ENCODE measurements at places on chromosomes 1 and 21.

DNA sequence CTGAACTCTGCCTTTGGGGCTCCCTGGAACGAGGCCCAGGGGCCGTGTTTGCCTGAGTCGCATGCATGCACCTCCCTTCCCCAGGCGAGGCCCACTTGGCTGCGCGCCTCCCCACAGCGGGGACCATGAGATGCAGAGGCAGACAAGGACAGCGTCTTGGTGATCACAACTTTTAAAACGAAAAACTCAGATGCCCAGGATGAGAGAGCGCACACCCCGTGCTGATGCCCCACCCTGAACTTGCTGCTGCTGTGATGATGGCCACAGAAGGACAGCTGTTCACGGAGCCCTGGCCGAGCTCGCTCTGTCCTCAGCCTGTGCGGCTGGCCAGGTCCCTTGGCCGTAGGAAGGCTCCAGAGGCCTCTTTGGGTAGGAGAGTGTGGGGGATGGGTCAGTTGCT, 11.4 kb upstream of the PRMT2 start:
- no peak for DNase-seq

DNA sequence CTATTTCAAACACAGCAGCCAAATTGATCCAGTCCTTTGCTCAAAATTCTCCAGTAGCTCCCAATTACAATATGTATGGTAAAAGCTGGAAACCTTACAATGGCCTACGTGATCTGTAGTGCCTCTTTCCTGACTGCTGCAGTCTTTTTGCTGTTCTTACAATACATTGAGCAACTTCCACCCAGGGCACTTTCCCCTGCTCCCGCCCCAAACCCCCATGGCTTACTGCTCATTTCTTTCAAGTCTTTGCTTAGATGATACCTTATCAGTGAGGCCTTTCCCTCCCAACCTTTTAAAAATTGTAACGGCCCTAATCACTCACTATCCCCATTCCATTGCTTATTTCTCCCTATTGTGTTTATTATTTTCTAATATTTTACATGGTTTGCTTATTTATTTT, 43.9 kb upstream of the APOBEC4 start:
- no peak for DNase-seq

- no peak for DNase-seq
Measured at GRCh38 chr21:45155910-45156309, 81.5 kb downstream of the ADARB1 start.

- DNase-seq = no peak
Measured at GRCh38 chr1:63555480-63555879, 32.2 kb downstream of the EFCAB7 start.

DNA sequence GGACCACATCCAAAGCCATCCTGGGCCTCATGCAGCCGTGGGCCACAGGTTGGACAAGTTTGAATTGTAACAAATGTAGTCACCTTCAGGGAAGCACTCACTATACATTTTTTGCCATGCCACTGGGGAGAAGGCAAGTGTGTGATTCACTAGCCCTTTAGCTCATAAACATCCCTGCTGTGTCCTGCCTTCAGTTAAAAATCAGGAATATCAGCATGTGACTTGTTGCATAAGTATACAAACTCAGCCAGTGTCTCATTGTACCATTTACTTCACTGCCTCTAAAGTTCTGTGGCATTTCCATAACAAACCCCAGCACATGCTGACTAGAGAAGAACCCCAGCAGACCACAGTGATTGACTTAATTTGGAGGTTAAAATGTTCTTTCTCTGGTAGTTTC, 142.0 kb upstream of the C1orf105 start:
- DNase-seq = no peak

DNA sequence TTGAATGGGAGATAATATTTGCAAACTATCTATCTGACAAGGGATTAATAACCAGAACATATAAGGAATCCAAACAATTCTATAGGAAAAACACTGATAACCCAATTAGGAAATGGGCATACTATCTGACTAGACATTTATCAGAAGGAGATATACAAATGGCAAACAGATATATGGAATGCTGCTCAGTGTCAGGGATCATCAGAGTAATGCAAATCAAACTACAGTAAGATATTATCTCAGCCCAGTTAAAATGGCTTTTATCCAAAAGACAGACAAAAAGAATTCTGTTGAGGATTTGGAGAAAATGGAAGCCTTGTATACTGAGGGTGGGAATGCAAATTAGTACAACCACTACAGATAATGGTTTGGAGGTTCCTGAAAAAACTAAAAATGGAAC, 758.0 kb upstream of the B3GALT2 start:
- DNase-seq = no peak

GRCh38 chr1:17636612-17637011, 97.1 kb downstream of the ARHGEF10L start:
- DNase-seq = no peak

- DNase-seq = no peak
Measured at GRCh38 chr21:21762855-21763254, 764.6 kb downstream of the NCAM2 start.

DNA sequence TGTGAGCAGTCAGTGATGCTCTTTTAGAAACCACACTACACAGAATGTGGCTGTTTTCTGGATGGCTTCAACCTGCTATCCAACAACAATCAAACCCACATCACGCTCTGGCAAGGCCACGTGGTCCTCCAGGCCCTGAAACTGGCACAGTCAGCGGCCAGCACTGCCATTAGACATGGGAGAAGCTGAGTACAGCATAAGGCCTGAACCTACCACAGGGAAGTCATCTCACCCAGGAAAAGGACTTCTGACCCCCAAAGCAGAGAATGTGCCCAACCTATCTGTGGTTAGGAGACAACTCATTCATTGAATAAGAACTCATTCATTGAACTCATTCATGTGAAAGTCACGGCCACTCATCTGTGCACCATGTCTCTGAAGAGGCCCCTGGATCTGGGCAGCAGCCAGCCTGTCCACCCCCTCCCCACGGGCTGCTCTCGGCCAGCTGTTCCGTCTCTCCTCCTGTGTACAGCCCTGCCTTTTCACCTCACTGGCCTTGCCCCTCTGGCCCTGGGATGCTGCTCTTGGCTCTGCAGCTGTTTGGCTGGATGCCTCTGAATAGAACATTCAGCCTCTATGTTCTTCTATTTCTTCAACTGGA, 41.1 kb downstream of the C1orf198 start:
- no peak for DNase-seq

DNA sequence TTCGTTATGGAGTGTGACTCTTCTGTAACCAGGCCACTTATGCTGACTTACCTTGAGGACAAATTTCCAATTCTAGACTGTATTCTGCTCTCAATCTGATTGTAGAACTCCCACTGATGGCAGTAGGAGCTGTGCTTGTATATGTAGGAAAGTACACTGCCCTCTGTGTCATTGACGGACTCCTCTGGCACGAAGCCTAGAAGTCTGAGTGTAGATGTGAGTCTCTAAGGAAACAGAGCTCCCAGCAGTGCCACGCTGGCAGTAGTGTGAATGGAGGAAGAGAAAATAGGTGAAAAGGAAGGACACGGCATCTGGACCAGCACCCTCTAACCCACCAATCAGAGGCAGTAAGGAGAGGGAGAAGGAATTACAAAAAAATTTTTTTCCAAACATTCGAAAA, 130.4 kb upstream of the ADGRL2 start:
- DNase-seq = no peak

GRCh38 chr21:42098957-42099505, 27.9 kb downstream of the UMODL1 start:
- DNase-seq = no peak

GRCh38 chr1:218658899-218659298, 313.8 kb downstream of the TGFB2 start:
- DNase-seq = no peak

DNA sequence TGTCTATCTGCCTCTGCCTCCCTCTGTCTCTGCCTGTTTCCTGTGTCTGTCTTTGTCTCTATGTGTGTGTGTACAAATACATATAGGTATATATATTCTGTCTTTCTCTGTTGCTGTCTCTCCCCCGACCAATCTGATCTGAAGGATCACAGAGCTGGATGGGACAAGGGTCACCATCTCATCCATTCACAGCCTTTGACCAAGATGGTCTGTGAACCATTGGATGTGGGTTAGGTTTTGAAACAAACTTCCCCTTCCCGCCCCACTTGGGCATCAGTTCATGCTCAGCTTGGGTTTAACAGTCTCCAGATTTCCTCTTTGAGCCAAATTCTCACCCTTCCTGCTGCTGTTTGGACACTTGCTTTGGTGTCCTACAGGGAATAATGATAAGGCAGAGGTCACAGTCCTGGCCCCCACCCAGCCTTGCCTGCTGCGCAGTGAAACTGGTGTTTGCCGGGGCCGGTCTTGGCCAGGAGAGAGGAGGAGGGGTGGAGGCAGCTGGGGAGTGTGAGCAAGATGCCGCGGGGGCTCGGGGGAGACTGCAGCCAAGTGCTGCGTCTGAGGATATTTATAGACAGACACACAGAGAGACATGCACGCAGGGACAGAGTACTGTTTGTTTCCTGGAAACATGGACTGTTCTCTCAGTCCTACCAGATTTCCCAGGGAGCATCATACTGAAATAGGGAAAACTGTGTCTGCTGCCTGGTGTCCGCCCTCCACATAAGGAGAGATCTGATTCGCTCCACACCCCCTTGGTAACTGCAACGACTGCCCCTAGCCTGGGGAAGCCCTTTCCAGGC, 27.0 kb upstream of the BTG2 start:
- DNase-seq = no peak

GRCh38 chr1:223234170-223234514, 91.1 kb upstream of the TLR5 start:
- no peak for DNase-seq

- no peak for DNase-seq
Measured at GRCh38 chr1:117608758-117609157, 2.9 kb downstream of the TENT5C start.

Measured in germinal center (tissue), 1 donor.